Putamen (tissue), 1 donor: ENCODE measurements at places on chromosomes 5 and 9.

DNA sequence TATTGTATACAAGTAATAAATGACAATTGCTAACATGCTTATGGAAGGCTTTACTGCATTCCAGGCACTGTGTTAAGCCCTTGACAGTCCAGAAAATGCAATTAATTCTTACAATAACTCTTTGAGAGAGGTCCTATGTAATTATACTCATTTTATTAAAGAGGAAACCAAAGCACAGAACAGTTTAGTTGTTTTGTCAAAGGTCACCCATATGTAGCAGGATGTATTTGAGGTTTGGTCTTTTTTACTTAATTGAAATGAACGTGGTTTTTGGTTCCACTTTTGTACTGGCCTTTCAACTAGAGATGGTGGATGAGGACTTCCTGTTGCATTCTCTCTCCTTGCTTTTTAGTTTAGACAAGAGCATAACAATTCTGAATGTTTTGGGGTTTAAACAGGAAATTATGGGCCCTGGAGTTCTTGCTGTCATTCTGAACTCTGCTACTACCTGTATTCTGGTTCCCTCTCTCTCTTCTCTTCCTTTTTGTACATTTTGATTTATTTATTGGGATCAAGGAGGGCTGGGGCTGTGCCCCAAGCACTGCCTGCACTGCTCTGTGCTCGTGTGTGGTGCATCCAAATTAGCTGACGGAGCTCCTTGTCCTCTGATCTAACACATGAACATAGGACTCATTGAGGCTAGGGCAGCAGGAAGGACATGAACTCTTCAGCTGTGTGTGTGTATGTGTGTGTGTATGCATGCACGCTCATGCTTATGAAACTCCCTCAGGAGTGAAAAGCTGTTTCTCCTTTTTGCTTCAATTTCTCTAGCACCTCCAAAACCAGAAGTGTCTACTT, 47.4 kb downstream of the SLC28A3 start:
- DNase-seq: no peak

- no peak for DNase-seq
Observed at GRCh38 chr9:135046739-135047350, 40.6 kb upstream of the OLFM1 start.

- DNase-seq: no peak
Observed at GRCh38 chr5:19334278-19334677, 653.7 kb downstream of the CDH18 start.

DNA sequence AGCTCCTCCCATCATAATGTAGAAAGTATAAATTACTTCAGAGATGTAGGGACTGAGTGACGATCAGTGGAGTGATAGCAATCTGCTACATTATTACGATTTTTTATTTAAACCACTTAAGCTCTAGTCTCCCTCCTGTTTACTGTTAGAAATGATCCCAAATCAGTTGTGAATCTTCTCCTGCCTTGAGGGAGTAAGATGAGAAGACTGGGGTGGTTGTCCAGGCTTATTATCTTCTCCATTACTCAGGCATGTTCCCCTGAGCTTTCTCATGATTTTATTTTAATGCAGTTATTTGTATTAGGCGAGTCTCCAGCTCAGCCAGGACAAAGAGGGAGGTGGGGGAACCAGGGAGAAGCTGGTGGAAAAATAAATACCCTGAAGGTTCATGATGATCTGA, 48.2 kb upstream of the CTNNA1 start:
- no peak for DNase-seq

DNA sequence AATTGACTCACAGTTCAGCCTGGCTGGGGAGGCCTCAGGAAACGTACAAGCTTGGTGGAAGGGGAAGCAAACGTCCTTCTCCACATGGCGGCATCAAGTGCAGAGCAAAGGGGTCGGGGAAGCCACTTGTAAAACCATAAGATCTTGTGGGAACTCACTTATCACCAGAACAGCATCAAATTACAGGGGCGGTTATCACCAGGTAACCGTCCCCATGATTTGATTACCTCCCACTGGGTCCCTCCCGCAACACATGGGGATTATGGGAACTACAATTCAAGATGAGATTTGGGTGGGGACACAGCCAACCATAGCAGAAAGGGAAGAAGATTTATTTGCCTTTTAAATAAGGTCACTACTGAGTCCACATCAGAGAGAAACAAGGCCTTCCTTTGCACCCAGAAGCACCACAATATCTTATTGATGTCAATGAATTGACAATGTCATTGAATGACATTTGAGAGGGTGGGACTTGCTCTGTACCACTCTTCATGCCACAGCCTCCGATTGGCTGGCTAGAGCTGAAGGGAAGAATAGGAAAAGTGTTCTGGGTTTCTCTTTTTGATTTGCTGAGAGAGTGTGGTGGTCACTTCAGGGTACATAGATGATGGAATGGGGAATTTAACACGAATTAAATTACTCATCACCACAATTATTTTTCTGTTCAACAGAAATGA, 11.0 kb downstream of the SKP2 start:
- DNase-seq: peak; percentile 69

DNA sequence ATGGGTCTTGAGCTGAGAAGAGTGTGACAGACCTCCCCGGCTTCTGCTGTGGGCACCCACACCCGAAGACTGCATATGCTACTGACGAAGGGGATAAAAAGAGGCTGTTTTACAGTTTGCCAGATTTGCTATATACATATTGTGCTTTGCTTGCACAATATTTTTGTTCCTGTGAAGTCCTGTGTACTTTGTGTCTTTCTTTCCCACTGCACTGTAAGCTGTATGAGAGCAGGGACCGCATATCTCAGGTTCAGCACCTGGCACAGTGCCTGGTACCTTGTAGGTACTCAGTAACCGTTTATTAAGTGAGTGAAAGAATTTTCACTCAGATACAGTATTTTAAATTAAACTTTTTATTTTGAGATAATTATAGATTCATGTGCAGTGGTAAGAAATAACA, 8.2 kb upstream of the GARNL3 start:
- no peak for DNase-seq

GRCh38 chr9:115604831-115605483, 487.0 kb upstream of the TNC start:
- DNase-seq: no peak

GRCh38 chr5:102453716-102454115, 45.1 kb downstream of the SLCO6A1 start:
- no peak for DNase-seq

GRCh38 chr9:106600955-106601560, 261.9 kb upstream of the ZNF462 start:
- no peak for DNase-seq

GRCh38 chr5:150500905-150501304, 7.0 kb upstream of the NDST1 start:
- peak; percentile 83 for DNase-seq

DNA sequence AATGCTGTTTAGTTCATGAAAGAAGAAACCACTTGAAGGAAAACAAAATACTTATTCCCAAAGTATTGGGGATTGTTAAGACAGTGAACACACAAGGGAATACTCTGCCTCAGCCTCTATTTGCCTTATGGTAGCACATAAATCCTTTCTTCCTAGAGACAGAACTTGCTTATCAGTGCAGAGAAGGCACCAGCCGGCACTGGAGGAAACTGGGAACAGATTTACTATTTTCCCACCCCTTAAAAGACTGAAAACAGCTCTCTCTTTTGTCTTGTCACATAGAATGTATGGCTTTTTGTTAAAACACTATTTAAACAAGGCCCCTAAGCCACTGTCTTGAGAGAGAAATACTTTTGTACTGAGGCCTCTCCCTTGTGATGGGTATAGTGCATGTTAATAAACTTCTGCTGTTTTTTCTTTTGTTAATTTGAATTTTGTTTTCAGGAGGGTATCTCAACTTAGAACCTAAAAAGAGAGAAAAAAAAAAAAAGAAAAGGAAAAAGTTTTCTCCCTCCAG, 40.7 kb upstream of the EDIL3 start:
- no peak for DNase-seq

DNA sequence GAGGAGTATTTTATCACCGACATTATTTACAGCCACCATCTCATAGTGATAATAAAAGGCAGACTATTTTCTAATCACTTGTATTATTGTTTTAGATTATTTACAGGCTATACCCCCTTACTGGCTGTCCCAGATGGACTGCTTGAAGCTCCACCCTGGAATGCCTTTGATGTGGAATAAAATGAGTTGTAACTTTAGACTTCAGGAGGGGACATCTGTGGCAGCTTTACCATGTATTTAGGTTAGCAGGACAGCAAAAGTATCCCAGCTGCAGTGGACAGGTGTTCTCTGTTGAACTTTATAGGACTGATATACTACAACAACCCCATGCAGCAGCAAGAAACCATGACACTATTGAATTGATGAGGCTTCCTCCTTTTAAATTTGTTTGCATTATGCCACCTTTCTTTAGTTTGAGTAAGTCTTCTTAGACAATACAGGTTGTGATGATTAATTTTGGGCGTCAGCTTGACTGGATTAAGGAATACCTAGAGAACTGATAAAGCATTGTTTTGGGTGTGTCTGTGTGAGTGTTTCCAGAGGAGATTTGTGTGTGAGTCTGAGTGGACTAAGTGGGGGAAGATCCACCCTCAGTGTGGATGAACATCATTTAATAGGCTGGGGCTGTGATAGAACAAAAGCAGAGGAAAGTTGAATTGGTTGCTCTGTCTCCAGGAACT, 29.2 kb upstream of the C9orf57 start:
- no peak for DNase-seq

GRCh38 chr5:139138809-139139208, 59.4 kb downstream of the SIL1 start:
- peak; percentile 57 for DNase-seq

GRCh38 chr5:87136733-87137132, 130.9 kb upstream of the RASA1 start:
- no peak for DNase-seq

GRCh38 chr5:78765756-78766411, 117.3 kb upstream of the LHFPL2 start:
- no peak for DNase-seq

DNA sequence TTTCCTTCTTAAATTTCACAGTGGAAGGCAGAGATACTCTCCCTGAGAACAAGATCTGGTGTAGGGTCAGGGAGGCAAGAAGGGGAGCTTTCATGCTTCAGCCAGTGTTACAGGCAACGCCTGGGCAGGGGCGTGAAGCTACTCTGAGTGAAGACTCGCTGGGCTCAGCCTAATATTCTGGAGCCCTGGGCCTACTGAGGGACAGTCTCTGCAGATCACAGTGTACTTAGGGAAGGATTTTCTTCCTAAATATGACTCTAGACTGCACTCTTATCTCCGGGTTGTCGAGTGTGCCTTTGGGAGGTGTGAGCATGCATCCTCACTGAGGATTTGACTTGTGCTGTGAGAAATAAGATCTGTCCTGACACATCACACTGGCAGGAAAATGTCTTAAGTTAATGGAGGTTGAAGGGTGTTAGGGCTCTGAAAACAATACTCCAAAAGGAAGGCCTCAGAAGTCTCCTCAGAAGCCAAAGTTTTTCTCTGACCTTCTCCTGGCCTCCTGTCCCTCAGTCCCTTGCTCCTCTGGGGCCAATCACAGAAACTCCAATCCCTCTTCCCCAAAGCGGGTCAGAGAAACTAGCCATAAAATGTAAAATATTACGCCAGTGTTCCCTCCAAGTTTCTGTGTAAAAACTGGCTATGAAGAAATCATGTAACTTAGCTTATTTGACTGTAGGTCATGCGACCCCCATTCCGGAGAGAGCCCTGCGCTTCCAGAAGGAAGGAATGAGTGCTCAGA, 156.8 kb upstream of the TBC1D2 start:
- no peak for DNase-seq

GRCh38 chr5:134604908-134605307, 27.7 kb downstream of the SAR1B start:
- no peak for DNase-seq

DNA sequence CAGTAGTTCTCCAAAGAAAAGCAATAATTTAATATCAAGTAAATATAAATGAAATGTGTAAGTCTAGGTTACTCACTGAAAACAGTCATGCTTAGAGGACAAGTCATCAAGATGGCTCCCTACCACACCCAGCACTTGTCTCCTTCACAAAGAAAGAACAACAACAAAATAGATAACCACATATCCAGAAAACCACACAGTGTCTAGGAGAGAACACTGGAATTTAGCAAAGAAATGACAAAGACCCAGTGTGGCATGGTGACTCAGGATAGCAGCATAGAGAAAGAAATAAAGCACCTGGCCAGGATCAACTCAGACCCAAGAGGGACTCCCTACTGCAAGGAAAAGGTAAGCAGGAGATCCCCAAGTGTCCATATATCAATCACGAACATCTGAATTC, 356.2 kb downstream of the TMEM161B start:
- no peak for DNase-seq

GRCh38 chr5:16304846-16305245, 125.3 kb upstream of the MARCHF11 start:
- DNase-seq: no peak

DNA sequence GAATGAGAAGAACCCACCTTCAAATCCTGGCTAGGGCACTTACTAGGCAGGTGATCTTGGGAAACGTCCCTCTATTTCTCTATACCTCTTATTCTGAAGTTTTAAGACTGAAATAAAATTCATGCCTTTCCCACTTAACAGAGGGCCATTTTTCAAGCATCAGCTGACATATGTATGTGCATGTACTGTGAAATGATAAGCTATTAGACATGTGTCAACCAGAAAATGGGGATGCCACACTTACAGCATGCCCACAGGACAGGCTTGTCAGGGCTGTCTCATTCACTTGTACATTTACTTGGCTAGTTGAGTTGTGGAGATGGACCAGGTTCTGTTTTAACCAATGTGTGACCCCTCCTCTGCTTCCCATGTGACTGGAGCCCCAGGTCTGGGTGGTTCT, 78.5 kb downstream of the C9orf152 start:
- DNase-seq: no peak

DNA sequence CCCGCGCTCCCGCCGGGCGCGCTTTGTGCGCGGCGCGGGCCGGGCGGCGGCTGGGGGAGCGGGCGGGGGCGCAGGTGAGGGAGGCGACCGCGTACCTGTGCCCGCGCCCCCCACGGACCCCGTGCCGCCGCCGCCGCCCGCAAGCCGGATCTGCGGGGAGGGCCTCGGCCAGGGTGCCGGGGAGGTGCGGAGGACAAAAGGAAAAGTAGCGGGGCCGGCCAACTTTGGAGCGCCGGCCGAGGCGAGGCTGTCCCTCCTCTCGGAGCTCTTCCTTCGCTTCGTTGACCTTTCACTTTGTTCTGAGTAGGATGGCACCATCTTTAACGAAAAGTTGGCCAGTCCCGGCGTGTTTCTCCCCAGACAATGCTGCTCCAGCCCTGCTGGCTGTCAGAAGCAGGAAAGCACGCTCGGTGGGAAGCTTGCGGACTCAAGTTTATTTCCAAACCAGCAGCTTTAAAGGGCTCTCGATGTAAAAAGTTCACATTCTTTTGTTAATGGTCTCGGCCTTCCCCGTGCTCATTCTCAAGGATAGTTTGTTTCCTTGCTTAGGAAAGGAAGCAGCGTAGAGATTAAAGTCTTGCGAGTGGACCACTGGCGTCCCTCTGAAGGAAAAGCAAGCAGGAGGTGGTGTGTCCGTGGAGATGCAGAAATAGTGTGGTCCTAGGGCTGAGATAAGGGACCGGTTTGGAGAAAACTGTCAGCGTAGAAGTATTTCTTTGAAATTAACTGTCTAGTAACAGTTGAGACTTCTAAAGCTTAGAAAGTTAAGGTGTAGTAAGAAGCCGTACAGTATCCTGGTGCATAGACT, 639 bp downstream of the EHMT1 start:
- DNase-seq: no peak

GRCh38 chr9:97794666-97795065, 58.4 kb upstream of the FOXE1 start:
- DNase-seq: no peak

GRCh38 chr5:126454535-126454934, 31.3 kb downstream of the GRAMD2B start:
- no peak for DNase-seq

GRCh38 chr5:39224196-39224761, 4.9 kb upstream of the FYB1 start:
- DNase-seq: no peak

GRCh38 chr9:130785940-130786508, 49.0 kb upstream of the ABL1 start:
- DNase-seq: no peak
